Stimulated activated CD8-positive, alpha-beta memory T cell treated with anti-CD3 and anti-CD28 coated beads, Interleukin-7, amount 100 ng/mL, for 1 hour (primary cell): ENCODE measurements at places on chromosomes 11 and 22.

GRCh38 chr11:121367001-121367843, 74.7 kb downstream of the SC5D start:
- DNase-seq: no peak

DNA sequence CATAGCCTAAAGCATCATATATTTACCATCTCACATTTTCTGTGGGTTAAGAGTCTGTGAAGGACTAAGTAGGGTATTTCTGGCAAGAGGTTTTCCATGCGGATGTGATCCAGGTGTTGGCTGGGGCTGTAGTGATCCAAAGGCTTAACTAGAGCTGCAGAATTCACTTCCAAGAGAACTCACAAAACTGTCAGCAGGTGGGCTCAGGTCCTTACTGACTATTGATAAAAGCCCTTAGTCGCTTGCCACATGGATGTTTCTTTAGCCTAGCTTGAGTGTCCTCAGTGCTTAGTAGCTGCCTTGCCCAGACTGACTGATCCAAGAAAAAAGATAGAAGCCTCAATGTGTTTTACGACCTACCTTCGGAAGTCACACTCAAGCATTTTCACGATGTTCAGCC, 250.8 kb downstream of the CNTN5 start:
- DNase-seq: no peak

DNA sequence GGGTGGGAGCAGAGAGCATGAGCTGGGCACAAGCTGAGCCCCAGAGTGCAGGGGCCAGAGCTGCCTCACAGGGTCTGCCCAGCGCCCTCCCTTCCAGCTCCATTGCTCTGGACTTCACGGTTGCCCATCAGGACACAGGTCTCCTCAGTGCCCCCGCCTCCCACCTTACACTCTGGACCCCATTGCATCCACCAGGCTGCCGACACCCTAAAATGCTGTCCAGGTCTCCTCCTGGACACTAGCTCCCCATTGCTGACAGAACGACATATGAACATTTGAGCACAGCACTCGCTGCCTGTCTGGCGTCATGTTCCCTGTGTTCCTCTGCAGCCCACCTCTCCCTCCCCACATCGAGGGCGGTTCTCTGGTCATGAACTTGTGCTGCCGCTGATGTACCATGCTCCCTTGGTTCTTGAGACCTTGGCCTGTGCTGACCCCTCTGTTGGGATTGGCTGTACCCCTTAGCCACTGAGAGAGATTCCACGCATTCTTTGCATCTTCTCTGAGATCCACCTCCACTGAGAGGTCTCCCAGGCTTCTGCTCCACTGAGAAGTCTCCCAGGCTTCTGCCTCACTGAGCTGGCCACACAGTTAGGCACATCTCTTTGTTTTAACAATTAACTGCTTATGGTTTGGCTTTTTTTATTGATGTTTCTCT, 34.2 kb upstream of the NECTIN1 start:
- DNase-seq: no peak

DNA sequence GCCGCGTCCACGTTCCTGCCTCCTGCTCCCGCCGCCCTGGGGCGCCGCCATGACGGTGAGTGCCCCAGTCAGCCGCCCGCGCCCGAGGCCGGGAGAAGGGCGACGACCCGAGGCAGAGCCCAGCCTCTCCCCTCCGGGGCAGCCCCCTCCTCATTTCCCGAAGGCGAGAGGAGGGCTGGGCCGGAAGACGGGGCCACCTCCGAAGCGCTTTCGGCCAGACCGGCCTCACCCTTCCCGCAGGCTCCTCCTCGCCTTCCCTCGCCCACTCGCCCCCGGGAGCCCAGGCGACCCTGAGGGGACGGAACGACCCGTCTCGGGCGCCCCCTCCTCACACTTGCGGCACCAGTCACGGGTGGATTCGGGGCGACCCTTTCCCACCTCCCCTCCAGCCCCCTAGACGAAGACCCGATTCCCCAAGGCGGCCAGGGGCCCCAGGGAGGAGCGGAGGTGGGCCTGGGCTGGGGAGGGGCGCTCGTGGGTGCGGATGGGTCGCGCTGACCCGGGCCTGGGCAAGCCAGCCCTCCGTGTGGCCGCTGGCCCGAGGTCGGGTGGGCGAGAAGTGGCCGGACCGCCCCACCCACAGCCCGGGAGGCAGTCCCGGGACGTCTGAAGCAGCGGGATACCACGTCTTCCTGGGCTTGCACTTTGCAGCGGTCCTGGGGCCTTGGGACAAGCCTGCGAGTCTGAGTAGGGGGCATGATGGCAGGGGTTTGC, 49.7 kb downstream of the TRIOBP start:
- no peak for DNase-seq

DNA sequence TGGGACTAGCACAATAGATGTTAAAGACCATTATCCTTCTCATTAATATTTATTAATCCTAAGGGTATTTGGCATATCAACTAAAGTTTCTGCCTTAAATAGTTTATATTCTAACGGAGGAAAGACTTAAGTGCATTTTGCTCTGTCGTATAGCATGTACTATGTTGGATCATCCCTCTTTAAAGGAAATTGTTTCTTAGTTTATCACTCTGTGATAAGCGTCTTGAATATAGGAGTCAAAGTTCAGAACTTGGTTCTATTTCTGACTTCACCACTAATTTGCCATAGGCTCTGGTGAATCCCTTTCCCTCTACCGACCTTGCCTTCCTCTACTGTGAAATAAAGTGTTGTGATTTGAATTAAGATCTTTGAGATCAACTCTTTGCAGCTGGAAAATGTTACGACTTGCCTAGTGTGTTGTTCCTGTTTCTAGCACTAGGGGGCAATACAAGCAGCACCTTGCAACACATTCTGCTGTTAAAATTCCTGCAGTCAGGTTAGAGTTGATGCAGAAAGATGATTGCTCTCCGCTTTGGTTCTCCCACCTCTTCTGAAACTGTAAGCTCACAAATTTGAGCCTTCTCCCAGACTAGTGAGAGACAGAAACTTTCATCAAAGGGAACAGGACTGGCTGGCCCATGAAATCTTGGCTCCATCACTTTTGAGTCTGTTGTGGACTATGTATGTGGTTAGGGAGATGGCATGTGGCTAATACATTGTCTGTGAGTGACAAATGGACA, 27.8 kb upstream of the ZNRF3 start:
- DNase-seq: peak; percentile 2

DNA sequence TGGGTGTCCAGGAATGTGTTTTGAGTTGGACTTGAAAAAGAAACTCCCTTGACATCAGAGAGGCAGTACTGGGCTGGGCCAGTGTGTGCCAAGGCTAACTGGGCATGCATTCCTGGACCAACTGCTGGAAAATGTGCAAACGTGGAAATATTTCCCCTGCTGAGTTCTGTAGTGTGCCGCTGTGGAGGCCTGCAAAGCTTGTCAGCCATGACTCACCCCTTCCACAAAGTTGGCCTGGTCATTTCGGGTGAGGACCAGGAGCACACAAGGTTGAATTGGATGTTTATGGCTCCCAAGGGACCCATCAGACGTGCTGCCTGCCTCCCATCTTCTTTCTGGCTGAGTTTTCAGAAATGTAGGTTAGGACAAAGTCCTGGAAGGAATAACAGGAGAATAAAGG, 513.1 kb downstream of the MIAT start:
- no peak for DNase-seq

DNA sequence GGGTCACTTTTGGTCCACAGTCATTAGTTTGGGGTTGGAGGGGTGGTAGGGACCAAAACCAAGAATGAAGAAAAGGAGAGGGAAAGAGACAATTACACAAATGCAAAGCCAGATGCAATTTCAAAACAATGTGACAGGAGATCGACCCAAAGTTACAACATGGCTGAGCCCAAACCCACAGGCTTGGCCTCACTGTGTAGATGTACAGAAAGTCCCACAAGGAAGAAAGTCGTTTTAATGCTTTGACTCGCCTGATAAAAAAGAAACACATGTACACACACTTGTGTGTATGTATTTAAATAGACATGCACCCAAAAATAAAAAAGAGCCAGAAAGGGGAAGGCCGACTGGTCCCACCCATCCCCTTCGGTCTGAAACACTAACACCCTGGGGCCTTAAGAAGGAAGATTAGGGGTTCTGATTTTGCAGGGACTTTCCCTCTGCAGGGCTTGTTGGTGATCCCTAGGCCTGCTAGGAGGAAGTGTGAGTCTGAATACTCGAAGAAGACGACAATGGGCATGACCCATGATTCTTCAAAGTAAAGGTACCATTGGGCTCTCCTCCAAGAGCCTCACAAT, 104.1 kb downstream of the ETS1 start:
- DNase-seq: no peak

DNA sequence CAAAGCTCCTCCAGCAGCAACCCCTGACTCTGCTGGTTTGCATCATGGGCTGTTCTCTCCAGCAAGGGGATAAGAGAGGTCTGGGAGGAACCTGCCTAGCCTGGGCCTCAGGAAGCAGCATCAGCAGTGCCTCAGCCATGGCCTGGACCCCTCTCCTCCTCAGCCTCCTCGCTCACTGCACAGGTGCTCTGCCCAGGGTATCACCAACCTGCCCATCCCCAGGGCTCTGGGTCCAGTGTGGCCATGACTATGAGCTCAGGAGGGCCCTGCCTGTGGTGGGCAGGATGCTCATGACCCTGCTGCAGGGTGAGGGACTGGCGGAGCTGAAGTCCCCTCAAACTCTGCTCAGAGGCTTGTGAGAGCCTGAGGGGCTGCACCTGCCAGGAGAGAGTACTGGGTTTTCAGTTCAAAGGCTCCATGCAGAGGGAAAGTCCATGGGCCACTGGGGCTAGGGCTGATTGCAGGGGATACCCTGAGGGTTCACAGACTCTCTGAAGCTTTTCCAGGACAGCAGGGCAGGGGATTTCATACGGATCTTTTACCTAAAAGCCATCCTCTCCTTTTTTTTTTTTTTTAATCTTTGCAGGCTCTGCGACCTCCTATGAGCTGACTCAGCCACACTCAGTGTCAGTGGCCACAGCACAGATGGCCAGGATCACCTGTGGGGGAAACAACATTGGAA, 115.8 kb upstream of the IGLL5 start:
- no peak for DNase-seq

DNA sequence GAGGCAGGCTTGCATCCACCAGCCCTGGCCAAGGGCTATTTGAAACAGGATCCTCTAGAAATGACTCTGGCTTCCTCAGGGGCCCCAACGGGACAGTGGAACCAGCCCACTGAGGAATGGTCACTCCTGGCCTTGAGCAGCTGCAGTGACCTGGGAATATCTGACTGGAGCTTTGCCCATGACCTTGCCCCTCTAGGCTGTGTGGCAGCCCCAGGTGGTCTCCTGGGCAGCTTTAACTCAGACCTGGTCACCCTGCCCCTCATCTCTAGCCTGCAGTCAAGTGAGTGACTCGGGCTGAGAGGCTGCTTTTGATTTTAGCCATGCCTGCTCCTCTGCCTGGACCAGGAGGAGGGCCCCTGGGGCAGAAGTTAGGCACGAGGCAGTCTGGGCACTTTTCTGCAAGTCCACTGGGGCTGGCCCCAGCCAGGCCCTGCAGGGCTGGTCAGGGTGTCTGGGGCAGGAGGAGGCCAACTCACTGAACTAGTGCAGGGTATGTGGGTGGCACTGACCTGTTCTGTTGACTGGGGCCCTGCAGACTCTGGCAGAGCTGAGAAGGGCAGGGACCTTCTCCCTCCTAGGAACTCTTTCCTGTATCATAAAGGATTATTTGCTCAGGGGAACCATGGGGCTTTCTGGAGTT, 13.3 kb downstream of the IL10RA start:
- DNase-seq: no peak

DNA sequence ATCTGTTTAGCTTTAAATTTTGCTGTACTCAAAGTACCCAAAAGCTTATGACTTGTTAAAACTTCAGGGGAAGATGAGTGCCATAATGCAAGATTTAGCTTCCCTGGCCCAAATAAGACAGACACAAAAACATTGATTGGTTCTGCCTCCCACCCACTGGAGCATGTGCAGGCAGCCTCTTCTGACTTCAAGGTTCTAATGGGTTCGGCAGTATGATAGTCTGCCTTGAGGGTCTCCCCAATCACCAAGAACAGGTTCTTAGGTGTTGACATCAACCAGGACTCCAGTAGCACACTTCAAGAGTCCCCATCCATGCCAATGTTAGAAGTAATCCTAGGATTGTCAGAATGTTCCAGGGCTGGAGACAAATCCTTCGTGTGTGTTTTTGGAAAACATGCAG, 12.5 kb downstream of the EIF4G2 start:
- DNase-seq: no peak

DNA sequence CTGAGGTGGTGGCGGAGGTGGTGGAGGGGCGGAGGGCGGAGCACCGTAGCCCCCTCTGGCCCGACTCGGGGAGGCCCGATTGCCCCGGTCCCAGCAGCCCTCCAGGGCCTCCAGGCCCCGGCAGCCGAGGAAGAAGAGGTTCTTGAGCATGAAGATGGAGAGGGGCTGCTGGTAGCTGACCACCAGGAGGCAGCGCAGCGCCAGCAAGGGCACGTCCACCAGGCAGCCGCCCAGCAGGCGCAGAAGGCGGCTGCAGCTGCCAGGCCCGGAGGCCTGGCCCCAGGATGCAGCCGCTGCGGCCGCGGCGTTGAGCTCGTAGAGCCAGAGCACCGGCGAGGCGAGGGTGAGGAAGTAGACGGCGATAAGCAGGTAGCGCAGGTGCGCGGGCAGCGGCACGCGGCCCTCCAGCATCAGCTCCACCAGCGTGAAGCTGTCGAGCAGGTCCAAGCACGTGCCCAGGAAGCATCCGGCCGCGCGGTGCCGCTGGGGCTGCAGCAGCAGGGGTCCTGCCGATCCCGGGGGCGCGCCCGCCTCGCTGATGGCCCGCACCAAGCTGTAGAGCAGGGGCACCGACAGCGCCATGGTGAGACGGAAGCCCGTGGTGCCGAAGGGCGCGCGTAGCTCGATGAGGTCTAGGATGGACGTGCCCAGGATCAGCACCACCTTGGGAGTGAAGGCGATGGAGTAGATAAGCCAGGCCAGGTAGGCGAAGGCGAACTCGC, 1.5 kb downstream of the TMEM121B start:
- DNase-seq: no peak

DNA sequence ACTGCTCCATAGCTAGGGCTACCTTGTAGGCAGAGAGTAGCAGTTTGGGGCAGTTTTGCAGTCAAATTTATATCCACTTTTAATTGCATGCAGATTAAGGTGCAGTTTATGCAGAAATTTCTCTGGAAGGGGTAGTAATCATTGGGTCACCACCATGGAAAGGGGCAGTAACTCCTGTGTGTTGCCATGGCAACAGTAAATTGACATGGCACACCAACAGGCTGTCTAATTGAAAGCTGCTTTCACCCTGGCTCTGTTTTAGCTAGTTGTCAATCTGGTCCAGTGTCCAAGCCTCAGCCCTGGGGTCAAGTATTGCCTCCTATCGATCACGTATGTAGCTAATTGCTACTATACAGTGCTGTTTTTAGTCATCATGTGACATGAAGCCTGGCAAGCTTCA, 786.1 kb upstream of the CNTN5 start:
- DNase-seq: no peak

DNA sequence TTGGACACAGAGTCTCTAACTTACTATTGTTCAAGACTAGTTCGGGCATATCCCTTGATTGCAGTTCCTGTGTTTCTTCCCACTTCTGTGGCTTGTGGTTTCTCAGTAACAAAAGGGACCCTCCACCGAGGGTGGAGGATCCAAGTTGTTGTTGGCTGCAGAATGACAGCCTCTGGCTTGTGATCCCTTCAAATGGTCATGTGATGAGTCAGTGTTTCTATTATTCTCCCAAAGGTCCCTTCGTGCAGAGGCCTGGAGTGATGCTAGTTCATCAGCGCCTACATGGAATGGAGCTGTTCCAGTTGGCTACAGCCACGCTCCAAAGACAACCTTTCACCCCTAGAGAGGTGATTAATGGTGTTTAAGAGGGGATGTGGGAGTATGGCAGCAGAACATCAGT, 2.6 kb upstream of the VWCE start:
- no peak for DNase-seq

- DNase-seq: no peak
Observed at GRCh38 chr11:89477175-89477574, 14.0 kb downstream of the NOX4 start.
